Stimulated activated naive B cell treated with anti-CD40 and anti-IgM and Interleukin-4, amounts not matched to agents 10 μg/mL and 1 μg/mL and 100 μg/mL, for 72 hours (primary cell): ENCODE measurements at places on chromosomes 3 and 15.

- H3K36me3 ChIP-seq = no peaks in the 10 kb centered on the region
- peaks cover 8% of the 10 kb centered on the region for H3K27me3 ChIP-seq
- no peak overlapping the region for H3K27ac ChIP-seq
- no peak for DNase-seq
Measured at GRCh38 chr15:87763837-87764236, 492.7 kb downstream of the NTRK3 start.

DNA sequence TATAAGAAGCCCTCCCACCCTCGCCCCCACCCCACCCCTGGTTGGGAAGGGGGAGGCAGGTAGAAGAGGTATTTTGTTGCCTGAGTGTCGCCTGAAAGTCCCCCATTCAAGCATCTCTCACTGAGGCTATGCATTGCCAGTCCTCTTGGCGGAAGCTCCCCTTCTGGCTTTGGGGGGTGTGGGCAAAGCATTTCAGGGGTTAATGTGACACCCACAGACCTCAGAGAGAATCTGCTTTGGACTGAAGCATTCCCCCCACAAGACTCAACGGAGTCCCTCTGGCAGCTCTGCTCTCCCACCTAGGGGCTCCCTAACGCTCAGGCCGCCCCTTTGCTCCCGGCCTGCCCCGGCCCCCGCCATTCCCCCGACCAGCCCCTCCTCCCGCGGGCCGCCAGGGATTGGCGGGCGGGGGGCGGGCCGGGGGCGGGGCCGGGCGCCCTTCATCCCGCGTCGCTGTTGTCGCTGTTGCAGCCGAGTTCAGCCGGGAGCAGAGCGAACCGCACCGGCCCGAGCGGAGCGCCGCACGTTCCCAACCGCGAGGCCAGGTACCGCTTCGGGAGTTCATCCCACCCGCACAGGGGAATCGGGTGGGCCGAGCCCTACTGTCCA lies at the start of gene SLC38A3:
SLC38A3 (plus strand) TSS at position 468 of the 609 bp plus-strand sequence. CDS start 8,929 bp downstream, outside the sequence.
- peaks cover 5% of the 10 kb centered on the region for H3K4me1 ChIP-seq
- H3K4me3 ChIP-seq = peak within 1 kb of the TSS; percentile 17
- no peak for DNase-seq
- H3K27me3 ChIP-seq = peaks cover 73% of the 10 kb centered on the region

GRCh38 chr15:97902140-97902780 lies 58.2 kb upstream of the ARRDC4 start:
- H3K27me3 ChIP-seq = peaks cover 40% of the 10 kb centered on the region
- DNase-seq = no peak
- H3K4me1 ChIP-seq = peaks cover 2% of the 10 kb centered on the region
- no peak overlapping the region for H3K27ac ChIP-seq

- no peaks in the 10 kb centered on the region for H3K4me1 ChIP-seq
- H3K27me3 ChIP-seq = no peaks in the 10 kb centered on the region
- no peak overlapping the region for H3K27ac ChIP-seq
- no peak for DNase-seq
Measured at GRCh38 chr3:22606461-22606860, 596.7 kb upstream of the UBE2E2 start.

DNA sequence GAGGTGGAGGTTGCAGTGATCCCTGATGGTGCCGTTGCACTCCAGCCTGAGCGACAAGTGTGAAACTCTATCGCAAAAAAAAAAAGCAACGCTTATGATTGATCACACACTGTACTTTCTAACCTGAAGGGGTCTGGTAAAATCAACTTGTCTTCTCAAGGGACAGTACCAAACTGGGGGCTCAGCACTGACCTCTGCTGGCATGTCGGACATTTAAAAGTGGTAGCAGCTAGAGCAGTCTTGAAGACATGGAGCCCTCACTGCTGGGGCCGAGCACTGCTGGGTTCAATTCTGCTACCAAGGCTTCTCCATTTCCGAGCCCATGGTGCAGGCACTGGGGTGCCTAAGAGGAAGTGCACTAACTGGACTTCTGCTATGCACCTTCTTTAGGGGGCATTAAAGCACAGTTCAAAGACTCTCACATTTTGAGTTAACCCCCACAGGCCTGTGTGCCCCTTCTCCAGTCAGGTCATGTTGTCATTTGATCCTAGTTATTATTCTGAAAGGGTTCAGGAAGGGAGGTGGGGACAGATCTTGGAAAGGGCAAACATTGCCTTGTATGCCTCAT lies 26.4 kb upstream of the LAMP3 start:
- DNase-seq = no peak
- H3K27me3 ChIP-seq = peaks cover 53% of the 10 kb centered on the region
- no peak overlapping the region for H3K4me3 ChIP-seq
- no peak overlapping the region for H3K27ac ChIP-seq
- H3K36me3 ChIP-seq = no peaks in the 10 kb centered on the region
- peaks cover 15% of the 10 kb centered on the region for H3K4me1 ChIP-seq

DNA sequence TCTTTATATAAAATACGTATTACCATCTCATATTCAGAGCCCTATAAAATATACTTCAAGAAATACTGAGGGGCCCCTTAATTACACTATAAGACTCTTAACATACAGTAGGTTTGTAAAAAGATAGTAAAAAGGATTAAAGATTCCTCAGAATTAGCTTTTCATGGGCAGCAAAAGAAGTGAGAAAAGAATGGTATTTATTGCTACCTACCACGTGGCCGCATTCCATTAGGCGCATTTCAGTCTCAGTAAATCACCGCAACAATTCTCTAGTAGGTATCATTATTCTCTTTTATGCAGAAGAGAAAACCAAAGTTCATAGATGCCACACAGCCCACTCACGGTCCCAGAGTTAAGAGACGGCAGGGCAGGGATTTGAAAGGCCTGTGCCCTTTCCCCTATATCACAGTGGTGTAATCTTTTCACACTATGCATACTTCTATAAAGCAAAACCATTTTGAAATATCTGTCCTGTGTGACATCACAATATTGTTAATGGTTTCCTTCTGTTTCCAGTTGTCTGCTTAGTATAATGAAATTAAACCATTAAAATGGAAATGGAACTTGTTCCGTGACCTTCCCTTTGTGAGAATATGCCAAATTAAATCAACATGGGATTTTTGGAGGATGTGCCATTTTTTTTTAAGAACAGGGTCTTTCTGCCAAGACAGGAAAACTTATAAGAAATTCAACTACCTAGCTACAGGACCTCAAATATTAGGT lies 1072.2 kb downstream of the FHIT start:
- no peaks in the 10 kb centered on the region for H3K27me3 ChIP-seq
- no peaks in the 10 kb centered on the region for H3K36me3 ChIP-seq

GRCh38 chr15:65659502-65660052 lies 37.8 kb downstream of the SLC24A1 start:
- H3K4me1 ChIP-seq = peaks cover 8% of the 10 kb centered on the region
- peak overlapping the region; percentile 25 for H3K27ac ChIP-seq
- peaks cover 39% of the 10 kb centered on the region for H3K36me3 ChIP-seq
- H3K27me3 ChIP-seq = no peaks in the 10 kb centered on the region
- no peak for DNase-seq

DNA sequence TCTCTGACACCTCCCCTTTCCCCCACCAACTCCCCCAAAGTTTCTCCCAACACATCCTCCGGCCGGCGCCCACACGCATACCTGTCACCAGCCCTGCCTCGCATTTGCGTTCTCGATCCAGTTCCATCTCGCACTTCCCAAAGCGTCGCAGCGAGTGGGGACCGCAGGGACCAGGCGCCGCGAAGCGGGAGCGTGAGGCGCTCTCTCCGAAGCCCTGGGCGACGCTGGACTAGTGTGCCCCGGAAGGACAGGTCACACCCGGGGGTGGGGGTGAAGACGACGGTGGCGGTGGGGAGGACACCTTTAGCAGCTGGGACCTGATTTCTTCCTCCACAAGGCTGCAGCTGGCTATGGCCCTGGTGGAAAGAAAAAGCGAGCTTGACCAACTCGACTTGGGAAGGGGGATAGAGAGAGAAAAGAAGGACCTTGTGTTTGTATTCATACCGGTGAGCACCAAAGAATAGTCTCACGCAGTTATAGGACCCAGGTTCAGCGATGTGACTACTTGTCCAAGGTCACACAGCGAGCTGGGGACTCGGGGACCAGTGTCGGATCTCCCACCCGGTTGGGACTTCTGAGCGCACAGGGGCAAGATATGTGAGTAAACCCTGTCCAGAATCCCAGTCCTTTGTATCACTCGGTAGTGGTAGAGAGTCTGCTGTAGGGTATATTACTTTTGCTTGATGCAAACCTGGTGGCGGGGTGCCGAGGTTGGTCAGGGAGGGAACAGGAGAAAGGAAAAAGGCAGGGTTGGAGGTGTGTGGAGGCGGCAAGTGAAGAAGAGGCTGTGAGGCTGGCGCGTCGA lies 607 bp upstream of the GHSR start:
- peaks cover 24% of the 10 kb centered on the region for H3K4me1 ChIP-seq
- no peak overlapping the region for H3K4me3 ChIP-seq
- peaks cover 52% of the 10 kb centered on the region for H3K27me3 ChIP-seq
- H3K27ac ChIP-seq = peak overlapping the region; percentile 43

GRCh38 chr3:43960448-43960840 lies 269.7 kb downstream of the ABHD5 start:
- peaks cover 5% of the 10 kb centered on the region for H3K4me1 ChIP-seq
- no peak overlapping the region for H3K27ac ChIP-seq
- no peak for DNase-seq

- no peaks in the 10 kb centered on the region for H3K4me1 ChIP-seq
- H3K36me3 ChIP-seq = no peaks in the 10 kb centered on the region
- no peak for DNase-seq
- H3K27ac ChIP-seq = no peak overlapping the region
- H3K4me3 ChIP-seq = no peak overlapping the region
Measured at GRCh38 chr15:101470548-101471239, 18.8 kb downstream of the PCSK6 start.

DNA sequence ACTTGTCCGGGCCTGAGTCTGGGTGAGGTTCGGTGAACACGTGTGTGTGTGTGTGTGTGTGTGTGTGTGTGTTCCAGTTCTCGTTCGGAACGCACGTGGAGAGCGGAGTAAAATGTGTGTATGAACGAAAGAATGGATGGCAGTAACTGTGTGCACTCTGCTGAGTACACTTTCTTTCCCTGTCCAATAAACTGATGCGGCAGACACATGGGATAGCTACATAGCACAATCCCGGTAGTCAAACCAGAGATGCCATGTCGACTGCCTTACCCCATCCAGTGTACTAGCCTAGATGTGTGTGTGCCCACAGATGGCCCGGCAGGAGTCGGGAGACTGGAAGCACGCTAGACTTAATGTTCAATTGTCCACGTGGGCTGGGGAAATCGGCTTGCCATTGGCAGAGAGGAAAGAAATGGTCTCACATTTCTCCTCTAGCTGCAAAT lies 507 bp upstream of the GOLIM4 start:
- no peaks in the 10 kb centered on the region for H3K36me3 ChIP-seq
- H3K4me1 ChIP-seq = peaks cover 10% of the 10 kb centered on the region
- peak overlapping the region; percentile 98 for H3K27ac ChIP-seq

GRCh38 chr3:63975723-63976122 lies 47.6 kb downstream of the PSMD6 start:
- peaks cover 45% of the 10 kb centered on the region for H3K4me1 ChIP-seq
- H3K4me3 ChIP-seq = no peak overlapping the region
- DNase-seq = no peak
- H3K27me3 ChIP-seq = no peaks in the 10 kb centered on the region

DNA sequence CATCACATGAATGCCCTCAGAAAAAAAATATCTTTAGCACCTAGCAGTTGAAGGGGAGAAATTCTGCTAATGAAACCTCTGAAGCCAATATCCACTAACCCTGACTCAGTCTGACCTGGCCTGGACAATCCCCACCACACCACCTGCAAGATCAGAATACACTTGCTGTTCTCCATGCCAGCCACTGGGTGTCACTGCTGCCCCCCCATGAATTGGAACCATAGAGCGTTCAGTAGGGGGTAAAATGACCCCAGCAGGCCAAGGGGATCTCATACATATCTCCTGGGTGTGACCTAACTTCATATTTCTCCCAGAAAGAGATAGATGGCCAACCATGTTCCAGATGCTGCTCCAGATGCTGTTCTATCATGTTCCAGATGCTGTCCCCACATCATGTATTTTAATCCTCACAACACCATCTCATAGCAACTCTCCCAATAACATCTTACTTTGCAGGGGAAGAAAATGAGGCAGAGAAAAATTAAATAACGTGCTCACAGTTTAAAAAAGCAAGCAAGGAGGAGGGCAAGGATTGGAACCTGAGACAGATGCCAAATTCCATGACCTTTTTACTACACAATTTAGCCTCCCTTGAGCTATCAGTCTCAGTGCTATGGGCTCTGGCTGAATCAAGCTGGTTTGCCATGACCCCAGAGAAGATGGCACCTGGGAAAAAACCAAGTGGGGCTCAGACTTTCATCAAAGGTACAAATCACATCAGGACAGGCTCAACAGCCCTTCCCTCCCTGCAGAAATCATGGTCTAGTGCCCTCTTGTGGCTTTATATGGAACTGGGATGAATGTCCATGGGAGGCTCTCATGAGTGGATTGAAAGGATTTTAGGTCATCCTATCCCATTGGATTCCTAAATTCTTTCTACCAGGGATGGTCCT lies 12.4 kb downstream of the NTRK3 start:
- no peaks in the 10 kb centered on the region for H3K36me3 ChIP-seq
- peaks cover 42% of the 10 kb centered on the region for H3K27me3 ChIP-seq
- no peak for DNase-seq
- H3K4me1 ChIP-seq = peaks cover 6% of the 10 kb centered on the region

DNA sequence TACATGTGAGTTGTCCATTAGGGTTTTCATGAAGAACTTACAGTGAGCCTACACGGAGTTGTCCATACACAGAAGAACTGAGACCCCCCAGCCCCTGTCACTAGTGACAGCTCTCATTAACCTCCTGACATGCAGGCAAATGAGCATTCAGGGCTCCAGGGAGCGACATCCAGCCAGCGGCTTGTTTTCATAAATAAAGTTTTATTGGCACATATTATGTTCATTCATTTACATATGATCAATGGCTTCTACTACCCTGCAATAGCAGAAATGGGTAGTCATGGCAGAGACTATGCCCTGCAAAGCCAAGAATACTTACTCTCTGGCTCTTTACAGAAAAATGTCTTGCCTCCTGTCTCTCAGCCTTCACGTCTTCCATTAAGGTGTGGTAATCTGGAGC lies 553.5 kb downstream of the EDEM1 start:
- no peak overlapping the region for H3K4me3 ChIP-seq
- no peaks in the 10 kb centered on the region for H3K4me1 ChIP-seq
- DNase-seq = no peak
- no peak overlapping the region for H3K27ac ChIP-seq
- no peaks in the 10 kb centered on the region for H3K36me3 ChIP-seq
- no peaks in the 10 kb centered on the region for H3K27me3 ChIP-seq

GRCh38 chr3:182244222-182244971 lies 532.7 kb downstream of the SOX2 start:
- H3K4me3 ChIP-seq = no peak overlapping the region
- H3K4me1 ChIP-seq = no peaks in the 10 kb centered on the region
- no peaks in the 10 kb centered on the region for H3K27me3 ChIP-seq

DNA sequence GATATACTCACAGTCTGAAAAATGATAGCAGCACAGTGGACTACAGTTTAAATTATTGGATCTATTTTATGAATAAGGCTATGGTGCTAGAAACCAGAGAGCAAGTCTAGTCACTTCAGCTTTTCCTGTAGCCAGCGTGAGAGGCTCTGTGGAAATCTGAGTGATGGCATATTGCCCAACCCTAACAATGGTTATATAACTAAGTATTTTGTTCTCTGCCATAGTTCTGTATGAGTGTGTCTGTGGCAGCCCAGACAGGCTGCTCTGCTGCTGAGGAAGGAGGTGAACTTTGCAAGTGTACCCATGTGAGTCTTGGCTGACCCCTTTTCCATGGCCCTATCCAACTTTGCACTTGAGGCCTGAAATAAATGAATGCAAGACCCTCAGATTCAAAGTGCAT lies 105.7 kb downstream of the LRTM1 start:
- no peak overlapping the region for H3K4me3 ChIP-seq
- H3K36me3 ChIP-seq = no peaks in the 10 kb centered on the region
- H3K27ac ChIP-seq = no peak overlapping the region
- no peaks in the 10 kb centered on the region for H3K27me3 ChIP-seq
- DNase-seq = no peak

GRCh38 chr3:195175076-195175475 lies 95.9 kb downstream of the XXYLT1 start:
- peaks cover 23% of the 10 kb centered on the region for H3K4me1 ChIP-seq
- no peak for DNase-seq
- no peak overlapping the region for H3K27ac ChIP-seq
- H3K27me3 ChIP-seq = peaks cover 17% of the 10 kb centered on the region
